Right ventricle myocardium inferior (tissue), 1 donor: ENCODE measurements at places on chromosomes 16 and 17. TPM values are rescaled to one million over a fixed set of nuclear protein-coding genes. Genes with fewer than 3 reads are reported as not detected.

The CD300A gene
- total RNA-seq, result 2.4 TPM

The KRT17 gene
- not detected for total RNA-seq

The NGFR gene
- total RNA-seq, result 10.0 TPM

DNA sequence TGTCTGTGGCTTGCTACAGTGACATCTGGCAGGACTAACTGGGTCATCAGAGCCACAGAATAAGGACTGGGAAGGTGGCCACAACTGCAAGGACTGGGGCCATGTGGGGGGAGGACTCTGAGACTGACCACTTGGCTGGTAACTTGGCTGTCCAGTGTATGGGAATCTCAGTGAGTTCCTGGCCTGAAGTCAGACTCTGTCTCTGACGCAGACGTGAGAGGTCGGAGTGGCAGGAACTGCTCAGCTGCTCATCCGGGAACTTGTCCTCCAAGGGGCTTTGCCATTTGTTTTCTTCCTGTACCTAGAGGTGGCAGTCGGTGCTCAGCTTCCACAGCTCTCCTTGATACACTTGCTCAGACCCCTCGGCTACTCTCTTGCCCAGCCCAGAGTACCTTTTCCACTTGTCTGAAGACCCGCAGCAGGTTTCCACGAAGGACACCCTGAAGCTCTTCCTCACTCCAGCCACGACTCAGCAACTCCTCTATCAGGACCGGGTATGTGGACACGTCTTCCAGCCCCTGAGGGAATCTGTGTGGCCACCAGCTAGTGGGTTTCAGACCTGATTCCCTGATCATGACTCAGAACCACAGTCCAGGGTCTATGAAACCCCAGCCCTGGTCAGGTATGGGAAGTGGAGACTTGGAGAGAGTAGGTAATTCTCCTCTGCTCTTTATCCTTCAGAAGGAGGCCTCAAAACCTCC, 7.3 kb upstream of the DPEP3 start:
- DNase-seq, result no peak

DNA sequence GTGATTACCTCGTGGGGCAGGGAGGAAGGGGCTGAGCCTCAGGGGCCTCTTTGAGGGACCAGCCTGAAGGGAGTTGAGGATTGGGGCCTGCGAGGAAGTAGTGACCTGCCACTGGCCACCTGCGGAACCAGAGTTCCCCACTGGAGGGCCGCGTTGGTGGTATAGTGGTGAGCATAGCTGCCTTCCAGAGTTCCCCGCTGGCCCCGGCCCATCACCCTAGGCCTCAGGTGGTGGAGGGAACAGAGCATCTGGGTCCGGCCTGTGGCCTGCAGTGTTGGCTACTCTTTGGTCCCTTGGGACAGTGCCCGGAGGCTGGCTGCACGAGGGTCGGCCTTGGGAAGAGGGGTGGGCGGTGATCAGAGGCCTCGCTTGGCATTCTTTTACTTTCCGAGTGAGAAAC, 20.5 kb downstream of the MGAT5B start:
- no peak for DNase-seq

DNA sequence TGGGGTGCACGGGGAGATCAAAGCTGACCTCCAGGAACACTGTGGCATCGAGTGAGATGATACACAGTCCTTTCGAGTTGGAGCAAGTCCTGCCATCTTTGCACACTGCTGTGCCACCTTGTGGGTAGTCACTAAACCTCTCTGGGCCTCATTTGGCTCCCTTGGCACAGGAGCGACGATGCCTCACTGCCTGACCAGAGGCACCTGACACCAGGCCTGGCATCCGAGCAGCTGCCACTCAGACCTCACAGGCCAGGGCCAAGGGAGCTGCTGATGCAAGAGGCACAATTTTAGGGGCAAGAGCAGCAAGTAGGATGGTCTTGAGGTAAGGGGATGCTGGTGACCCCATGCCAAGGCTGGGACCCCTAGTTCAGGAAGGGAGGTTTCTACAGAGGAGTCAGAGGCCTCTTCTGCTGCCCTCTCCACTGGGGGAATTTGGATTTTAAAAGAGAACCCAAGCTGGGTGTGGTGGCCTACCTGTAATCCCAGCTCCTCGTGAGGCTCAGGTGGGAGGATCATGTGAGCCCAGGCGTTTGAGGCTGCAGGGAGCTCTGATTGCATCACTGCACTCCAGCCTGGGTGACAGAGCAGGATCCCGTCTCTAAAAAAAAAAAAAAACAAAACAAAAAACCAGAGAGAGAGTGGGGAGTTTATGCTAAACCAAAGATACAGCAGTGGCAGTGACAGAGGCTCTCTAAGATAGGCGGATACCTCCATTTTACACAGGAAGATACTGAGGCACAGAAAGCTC, 6.7 kb upstream of the ADGRG1 start:
- no peak for DNase-seq
